ENCODE measurements at places on chromosomes 2 and 18.

GRCh38 chr18:29711932-29712331, 1330.6 kb downstream of the DSC3 start:
- DNase-seq, result no peak

DNA sequence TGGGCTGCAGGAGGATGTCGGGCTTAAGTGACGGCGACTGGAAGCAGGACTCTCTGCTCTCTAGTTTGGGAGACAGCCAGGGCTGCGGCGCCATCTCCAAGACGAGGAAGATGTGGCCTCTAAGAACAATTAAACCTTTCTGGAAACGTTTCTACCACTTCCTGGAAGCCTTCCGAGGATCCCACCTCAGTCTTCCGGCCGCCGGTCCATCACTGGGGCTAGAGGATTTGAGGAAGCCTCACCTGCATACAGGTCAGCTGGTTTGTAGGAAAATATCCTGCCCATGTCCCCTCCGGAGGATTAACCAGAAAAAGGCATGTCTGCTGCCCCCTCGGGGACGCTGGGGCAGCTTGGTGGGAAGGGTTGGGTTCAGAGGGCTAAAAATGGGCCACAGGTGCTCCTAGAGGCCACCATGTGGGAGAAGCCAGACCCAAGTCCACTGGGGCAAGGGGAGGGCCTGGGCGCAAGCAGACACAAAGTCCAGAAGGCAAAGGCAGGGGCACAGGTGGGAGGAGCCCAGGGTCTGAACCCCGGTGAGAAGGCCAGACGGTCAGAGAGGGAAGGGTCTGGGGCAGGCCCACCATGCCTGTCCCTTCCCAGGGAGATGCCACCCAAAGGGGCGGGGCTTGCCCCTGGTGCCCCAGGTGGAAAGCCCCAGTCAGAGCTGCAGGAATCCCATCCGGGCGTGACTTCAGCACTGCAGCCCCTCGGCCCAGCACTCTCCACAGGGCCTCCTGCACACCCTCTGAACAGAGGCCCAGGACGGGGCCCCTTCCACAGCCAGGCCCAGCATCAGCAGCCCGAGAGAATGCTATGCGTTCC, 82.2 kb upstream of the ID2 start:
- no peak for DNase-seq

DNA sequence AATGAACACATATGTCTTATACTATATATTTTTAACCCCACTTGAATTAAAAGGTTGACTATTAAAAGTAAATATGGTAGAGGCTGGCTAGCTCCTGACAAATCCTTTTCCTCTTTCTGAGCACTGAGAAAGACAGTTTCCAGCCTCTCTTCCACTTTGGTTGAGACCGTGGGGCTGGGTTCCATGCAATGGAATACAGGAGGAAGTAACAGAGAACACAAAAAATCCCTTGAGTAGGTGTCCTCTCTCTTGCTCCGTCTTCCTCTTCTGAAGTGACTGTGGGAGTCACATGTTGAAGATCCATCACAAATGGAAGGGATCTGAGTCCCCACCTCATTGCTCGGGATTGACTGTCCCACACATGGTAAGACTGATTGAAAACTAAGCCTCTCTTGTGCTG, 36.6 kb upstream of the SIGLEC15 start:
- DNase-seq, result no peak

- no peak for DNase-seq
Measured at GRCh38 chr2:139645617-139646016, 865.4 kb upstream of the NXPH2 start.

GRCh38 chr2:203683932-203684556, 22.4 kb upstream of the CD28 start:
- DNase-seq, result no peak

DNA sequence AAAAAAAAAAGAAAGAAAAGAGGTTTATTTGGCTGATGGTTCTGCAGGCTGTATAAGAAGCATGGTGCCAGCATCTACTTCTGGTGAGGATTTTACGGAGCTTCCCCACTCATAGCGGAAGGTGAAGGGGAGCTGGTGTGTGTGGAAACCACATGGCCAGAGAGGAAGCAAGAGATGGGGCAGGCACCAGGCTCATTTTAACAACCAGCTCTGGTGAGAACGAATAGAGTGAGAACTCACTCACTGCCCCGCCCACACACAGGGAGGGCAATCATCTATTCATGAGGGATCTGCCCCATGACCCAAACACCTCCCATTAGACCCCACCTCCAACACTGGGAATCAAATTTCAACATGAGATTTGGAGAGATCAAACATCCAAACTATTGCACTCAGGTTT, 68.5 kb downstream of the MOGAT1 start:
- no peak for DNase-seq

DNA sequence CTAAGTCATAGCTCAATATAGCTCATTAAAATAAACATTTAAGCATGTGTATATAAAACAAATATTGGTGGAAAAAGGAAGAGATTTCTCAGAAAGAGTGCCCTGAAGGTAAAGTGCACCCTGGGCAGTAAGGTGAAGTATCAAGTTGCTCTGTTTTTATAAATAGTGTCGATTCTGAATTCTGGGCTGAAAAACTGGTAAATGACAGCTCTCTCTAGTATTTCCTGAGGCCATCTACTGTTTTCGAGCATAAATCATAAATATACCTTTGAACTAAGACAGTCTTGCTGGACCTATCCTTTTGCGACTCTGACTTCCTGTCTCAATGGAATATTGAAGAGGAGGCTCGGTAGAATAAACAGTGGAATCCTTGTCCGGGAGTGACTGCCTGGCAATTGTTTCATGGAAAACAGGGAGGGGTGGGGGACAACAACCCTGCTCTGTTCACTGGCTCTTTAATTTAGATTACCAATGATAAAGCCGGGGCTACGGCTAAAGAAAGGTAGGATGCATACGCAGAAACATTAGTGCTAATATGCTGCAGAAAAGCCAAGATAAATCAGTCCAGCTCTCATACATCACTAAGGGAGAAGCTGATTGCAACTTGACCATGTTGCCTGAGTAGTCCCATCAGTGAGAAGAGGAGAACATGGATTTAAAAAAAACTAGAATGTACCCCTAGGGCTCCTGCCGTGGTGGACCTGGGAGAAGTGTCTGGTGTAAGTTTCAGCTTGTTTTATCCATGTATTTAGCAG, 124.1 kb downstream of the RAPGEF4 start:
- no peak for DNase-seq

GRCh38 chr2:173669271-173669853, 295.8 kb downstream of the SP3 start:
- no peak for DNase-seq

GRCh38 chr2:105886687-105887086, 142.0 kb downstream of the NCK2 start:
- DNase-seq, result no peak

GRCh38 chr2:197805715-197806633, 1.6 kb downstream of the PLCL1 start:
- DNase-seq, result no peak

Data from NCI-H1417 treated with DMSO at 0.1 percent for 48 hours (cell line).